Memory B cell (primary cell): ENCODE measurements at places on chromosomes 3 and 15.

DNA sequence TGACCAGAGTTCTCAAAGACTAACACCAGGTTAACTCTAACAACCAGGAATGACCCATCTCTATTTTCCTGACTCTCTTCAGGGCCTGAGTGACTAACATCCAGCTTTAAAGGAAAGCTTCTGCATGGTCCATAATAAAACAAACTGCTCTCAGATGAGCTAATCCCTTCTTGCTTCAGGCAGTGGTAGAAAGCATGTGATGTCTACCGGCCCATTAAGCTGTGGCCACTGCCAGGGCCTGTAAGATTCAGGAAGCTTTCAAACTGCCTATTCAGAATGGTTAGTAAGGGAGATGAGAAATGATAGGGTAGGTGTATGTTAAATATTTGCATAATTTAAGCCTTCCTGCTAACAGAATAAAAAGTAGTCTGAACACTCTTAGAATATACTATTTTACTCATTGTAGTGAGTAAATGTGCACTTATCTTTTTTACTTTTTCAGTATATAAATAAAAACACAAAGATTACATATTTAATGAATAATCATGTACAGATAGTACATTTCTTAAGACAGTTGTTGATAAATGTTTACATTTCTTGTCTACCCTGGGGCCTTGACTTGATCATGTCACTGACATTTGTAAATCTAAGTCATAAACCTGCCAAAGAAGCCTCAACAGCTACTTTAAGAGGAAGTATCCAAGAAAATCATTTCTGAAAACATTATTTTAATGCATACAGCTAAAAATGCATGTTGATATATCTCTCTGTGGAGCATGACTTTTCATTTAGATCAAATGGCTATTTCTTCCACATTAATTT is 222.0 kb downstream of the MCTP2 start:
- peaks cover 13% of the 10 kb centered on the region for H3K36me3 ChIP-seq
- DNase-seq = no peak
- H3K27ac ChIP-seq = no peak overlapping the region
- H3K4me1 ChIP-seq = no peaks in the 10 kb centered on the region

DNA sequence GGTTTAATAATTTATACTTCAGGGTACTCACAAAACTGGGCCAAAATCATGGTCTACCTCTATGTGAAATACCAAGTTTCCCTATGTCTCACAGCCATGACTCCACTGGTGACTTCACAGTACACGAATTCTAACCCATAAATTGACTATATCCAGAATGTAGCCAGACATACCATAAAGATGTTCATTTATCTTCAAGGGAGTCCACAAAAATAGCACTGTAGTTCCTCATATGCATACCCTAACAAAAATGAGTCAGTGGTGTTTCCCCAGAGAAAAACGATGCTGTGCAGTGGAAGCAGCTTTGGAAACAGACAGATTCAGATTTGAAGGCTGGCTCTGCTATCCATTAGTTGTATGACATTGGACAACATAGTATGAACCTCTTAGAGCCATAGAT is 438.8 kb downstream of the FHIT start:
- no peaks in the 10 kb centered on the region for H3K36me3 ChIP-seq
- H3K4me3 ChIP-seq = no peak overlapping the region
- no peak for DNase-seq

GRCh38 chr15:89837134-89837829 is 22.6 kb upstream of the ANPEP start:
- peaks cover 8% of the 10 kb centered on the region for H3K4me1 ChIP-seq
- H3K4me3 ChIP-seq = no peak overlapping the region
- H3K36me3 ChIP-seq = peaks cover 38% of the 10 kb centered on the region
- H3K27ac ChIP-seq = no peak overlapping the region
- H3K27me3 ChIP-seq = no peaks in the 10 kb centered on the region

DNA sequence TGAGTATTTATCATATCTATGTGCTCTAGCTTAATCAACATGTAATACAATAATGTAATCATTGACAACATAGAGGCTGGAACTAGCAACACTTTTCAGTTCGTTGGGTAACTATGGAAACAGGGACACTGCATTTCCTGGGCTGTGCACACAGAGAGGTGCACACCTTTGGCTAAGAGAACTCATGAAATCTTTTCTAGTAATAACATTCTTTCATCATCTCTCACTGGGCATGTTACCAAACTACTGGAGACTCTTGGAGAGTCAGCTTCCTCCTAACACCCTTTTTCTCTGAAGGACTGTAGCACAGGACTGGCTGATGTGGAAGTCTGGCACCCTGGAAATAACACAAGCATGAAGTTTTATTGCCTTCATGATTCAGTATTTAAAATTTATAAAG is 135.6 kb downstream of the KCNMB2 start:
- peaks cover 3% of the 10 kb centered on the region for H3K4me1 ChIP-seq
- H3K4me3 ChIP-seq = no peak overlapping the region
- no peaks in the 10 kb centered on the region for H3K36me3 ChIP-seq
- no peak overlapping the region for H3K27ac ChIP-seq

DNA sequence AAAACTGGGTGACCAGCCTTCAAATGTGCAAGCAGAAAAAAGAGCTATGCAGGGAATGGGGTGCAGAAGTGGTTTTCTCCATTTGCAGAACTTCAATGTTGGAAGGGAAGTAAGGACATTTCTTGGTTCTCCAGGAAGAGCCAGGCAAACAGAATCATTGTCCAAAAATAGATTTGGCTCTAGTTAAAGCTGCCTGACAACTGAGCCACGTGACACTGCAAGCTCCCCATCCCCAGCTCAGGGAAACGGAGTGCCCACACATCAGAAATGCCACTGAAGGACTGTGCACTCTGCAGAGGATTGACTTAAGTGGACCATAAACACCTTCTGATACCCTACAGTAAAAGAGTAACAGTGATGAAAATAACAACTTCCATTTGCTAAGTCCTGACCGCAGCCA is 195.6 kb upstream of the NSMCE3 start:
- H3K4me3 ChIP-seq = no peak overlapping the region
- H3K36me3 ChIP-seq = no peaks in the 10 kb centered on the region
- H3K27ac ChIP-seq = no peak overlapping the region
- H3K27me3 ChIP-seq = peaks cover 6% of the 10 kb centered on the region

GRCh38 chr3:30810625-30811024 is 83.8 kb downstream of the GADL1 start:
- DNase-seq = no peak
- H3K27me3 ChIP-seq = peaks cover 18% of the 10 kb centered on the region
- no peak overlapping the region for H3K4me3 ChIP-seq
- H3K27ac ChIP-seq = no peak overlapping the region

DNA sequence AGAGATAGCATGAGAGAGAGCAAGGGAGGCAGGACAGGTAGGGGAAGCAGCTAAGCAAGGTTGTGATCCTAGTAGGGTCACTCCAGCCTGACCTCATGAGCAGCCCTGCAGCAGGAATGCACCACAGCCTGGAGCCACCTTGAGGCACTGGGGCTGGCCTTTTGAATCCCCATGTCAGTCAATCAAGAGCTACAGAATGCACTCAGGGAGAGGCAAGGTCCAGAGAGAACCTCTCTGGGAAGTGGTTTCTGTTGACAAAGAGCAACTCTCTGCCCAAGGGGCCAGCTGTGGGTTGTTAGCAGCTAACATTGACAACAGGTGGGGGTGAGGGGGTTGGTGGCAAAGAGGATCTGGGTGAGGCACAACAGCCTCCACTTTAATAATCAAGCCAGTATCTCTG is 54.6 kb downstream of the TRANK1 start:
- no peaks in the 10 kb centered on the region for H3K27me3 ChIP-seq
- peaks cover 44% of the 10 kb centered on the region for H3K4me1 ChIP-seq
- H3K36me3 ChIP-seq = peaks cover 38% of the 10 kb centered on the region
- peak overlapping the region; percentile 94 for H3K27ac ChIP-seq
- peak overlapping the region; percentile 46 for H3K4me3 ChIP-seq

DNA sequence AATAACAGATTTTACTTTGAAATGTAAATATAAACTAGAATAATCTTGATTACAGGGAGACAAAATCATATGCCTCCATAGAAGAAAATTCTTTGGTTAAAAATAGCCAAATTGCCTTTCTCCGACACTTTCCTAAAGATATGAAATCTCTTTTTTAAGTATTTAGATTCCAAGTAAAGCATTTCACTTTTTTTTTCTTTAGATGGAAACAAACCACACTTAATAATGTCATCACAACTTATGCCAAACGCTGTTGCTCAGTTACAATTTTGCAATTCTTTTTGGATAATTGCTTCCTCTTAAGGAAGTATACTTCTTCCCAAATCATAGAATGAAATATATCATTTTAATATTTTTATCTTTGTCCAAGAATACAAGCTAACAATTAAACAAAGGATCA is 294.1 kb upstream of the ARL6 start:
- H3K36me3 ChIP-seq = no peaks in the 10 kb centered on the region
- no peak overlapping the region for H3K4me3 ChIP-seq
- no peaks in the 10 kb centered on the region for H3K27me3 ChIP-seq
- DNase-seq = no peak
- H3K4me1 ChIP-seq = no peaks in the 10 kb centered on the region

DNA sequence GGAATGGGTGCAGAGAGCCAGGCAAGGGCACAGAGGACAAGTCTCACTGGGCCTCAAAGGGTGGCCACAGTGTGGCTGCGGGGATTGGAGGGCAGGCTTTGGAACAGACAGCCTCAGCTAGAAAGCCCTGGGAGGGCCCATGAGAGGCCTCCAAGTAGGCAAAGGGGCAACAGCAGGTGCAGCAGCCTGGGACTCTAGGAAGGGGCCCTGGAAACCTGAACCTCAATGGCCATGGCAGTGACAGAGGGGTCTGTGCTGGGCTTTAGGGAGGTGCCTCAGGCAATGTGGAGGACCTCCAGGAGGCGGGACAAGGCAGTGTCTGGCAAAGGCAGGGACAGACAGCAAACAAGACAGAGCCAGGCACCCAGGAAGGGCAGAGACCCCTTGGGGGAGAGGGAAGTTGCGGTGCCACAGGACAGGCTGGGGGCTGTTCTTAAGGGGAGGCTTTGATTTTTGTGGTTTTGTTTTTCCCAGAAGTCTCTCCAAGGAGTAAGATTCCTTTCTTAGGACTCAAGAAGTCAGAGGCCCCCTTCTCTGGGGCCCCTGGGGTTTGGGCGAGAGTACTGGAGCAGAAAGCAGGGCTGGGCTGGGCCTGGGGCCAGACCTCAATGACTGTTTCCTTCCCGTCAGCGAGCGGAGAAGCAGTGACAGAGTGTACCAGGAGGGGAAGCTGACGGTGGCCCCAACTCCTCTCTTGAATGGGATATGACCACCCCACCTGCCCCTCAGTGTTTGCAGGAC is 9.7 kb downstream of the STOML1 start:
- DNase-seq = no peak
- peaks cover 8% of the 10 kb centered on the region for H3K36me3 ChIP-seq
- no peaks in the 10 kb centered on the region for H3K27me3 ChIP-seq
- H3K4me1 ChIP-seq = peaks cover 45% of the 10 kb centered on the region
- H3K27ac ChIP-seq = peak overlapping the region; percentile 75

GRCh38 chr3:183158551-183159006 is 4.0 kb downstream of the LAMP3 start:
- no peak for DNase-seq
- peaks cover 16% of the 10 kb centered on the region for H3K4me1 ChIP-seq
- peaks cover 41% of the 10 kb centered on the region for H3K27me3 ChIP-seq

DNA sequence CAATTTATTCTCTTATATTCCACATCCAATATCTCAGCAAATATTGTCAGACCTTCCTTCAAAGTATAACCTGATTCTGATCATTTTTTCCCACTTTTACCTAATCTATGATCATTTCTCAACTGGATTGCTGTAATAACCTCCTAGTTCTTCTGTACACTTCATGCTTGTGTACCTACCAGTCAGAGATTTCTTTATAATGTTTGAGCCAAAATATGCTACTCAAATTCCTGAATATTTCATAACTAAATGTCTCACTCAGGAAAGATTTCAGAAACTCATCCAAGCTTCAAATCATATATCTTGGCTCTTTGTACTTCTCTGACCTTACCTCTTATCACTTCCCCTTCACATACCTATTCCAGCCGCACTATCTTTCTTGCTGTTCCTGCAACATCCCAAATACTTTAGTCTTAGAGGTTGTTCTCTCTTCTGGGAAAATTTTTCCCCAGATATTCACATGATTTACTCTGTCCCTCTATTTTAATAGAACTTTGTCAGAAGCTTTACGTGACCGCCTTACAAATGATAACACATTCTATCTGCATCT is 20.0 kb downstream of the BCHE start:
- no peaks in the 10 kb centered on the region for H3K4me1 ChIP-seq
- H3K27me3 ChIP-seq = no peaks in the 10 kb centered on the region
- no peak overlapping the region for H3K4me3 ChIP-seq
- no peaks in the 10 kb centered on the region for H3K36me3 ChIP-seq
- no peak for DNase-seq
- H3K27ac ChIP-seq = no peak overlapping the region

GRCh38 chr15:81037952-81038743 is 37.4 kb downstream of the TLNRD1 start:
- DNase-seq = no peak
- H3K27ac ChIP-seq = no peak overlapping the region
- no peaks in the 10 kb centered on the region for H3K27me3 ChIP-seq
- H3K4me3 ChIP-seq = no peak overlapping the region

- no peak for DNase-seq
- H3K36me3 ChIP-seq = no peaks in the 10 kb centered on the region
- no peak overlapping the region for H3K4me3 ChIP-seq
- H3K27ac ChIP-seq = no peak overlapping the region
- H3K4me1 ChIP-seq = no peaks in the 10 kb centered on the region
These were observed 165.8 kb upstream of the STAC start for GRCh38 chr3:36214460-36214859.
